CD4-positive, alpha-beta T cell treated with Interleukin-17A for 4 hours (primary cell): ENCODE measurements at places on chromosomes 3 and 15.
A peak's percentile ranks its signal among the peaks of the same experiment; 100 is the strongest.

GRCh38 chr3:93988283-93988682, 8.3 kb downstream of the ARL13B start:
- no peak for DNase-seq

DNA sequence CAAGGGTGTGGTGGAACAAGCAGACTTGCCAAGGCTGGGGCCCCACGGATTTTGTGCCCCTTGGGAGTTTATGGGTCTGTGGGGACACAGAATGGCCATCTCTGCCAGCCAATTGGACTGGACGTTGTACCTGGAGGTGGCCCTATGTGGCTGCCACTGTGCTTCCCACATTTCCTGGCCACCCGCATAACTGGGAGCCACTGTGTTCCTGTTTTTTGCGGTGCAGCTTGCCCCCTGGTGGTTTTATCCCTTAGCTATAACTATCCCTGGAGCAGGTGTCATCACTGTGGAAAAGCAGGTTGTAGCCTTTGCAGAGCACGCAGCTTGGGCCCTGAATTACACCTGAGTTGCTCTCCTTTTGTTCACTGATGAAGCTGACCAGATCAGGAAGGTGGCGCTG, 306.3 kb downstream of the ZPLD1 start:
- no peak for DNase-seq

DNA sequence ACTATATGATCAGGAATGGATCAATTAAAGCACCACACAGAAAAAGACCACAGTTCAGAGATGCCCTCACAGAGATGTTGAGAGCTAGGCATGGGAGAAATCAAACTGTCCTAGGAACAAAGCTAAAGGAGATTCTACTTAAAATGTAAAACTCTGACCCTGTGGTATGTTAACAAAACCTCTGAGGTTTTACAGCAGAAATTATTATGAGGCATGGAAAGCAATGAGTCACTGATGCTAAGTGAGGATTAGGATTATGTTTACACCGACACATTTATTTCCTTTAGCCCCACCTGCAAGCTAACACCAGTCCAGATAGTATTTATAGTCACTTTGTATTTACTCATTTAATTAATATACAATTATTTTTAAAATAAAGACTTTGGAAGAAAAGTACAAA, 1242.2 kb downstream of the OTOL1 start:
- no peak for DNase-seq

DNA sequence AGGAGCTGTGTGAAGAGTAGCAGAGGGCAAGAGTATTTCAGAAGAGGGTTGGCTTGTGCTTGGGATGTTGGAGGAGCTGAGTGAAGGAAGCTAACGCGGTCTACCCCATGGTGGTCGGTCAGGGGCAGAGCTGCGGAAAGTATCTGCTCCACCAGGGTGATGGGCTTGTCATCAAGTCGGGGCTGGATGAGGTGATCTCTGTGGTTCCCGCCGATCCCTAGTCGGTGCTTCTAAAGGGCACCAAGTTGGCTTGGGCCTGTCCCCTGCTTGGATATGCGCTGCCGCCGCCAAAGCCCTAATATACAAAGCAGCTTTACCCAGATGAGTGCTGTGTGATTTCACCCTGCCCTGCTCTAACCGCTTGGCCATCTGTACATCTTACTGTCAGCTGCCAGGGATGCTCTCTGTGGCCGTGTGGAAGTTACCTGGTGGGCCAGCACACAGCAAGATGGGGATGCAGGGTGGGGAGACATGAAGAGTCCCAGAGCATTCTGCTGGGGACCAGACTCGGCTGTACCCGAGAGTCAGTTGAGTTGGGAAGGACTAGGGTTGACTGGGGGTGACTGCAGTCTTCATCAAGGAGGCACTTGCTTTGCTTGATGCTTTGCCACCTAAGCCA, 226.1 kb upstream of the BHLHE40 start:
- no peak for DNase-seq

- DNase-seq = no peak
Measured at GRCh38 chr3:17831366-17831765, 88.9 kb upstream of the TBC1D5 start.

DNA sequence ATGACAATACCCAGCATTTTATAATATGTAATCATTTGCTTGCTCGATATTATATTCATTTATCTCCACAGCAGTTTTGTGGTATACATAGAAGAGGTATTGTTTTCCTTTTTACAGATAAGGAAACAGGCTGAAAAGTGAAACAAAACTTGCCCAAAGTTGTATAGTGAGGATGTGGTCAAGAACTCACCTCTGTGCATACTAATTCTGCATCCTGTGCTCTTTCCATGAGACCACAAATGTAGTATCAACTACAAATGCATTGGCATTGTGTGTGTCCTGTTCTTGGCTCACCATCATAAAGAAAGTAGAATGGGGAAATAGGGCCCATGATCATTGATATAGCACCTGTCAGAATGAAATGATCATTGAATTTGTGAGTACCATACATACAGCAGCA, 167.3 kb downstream of the NECTIN3 start:
- no peak for DNase-seq

DNA sequence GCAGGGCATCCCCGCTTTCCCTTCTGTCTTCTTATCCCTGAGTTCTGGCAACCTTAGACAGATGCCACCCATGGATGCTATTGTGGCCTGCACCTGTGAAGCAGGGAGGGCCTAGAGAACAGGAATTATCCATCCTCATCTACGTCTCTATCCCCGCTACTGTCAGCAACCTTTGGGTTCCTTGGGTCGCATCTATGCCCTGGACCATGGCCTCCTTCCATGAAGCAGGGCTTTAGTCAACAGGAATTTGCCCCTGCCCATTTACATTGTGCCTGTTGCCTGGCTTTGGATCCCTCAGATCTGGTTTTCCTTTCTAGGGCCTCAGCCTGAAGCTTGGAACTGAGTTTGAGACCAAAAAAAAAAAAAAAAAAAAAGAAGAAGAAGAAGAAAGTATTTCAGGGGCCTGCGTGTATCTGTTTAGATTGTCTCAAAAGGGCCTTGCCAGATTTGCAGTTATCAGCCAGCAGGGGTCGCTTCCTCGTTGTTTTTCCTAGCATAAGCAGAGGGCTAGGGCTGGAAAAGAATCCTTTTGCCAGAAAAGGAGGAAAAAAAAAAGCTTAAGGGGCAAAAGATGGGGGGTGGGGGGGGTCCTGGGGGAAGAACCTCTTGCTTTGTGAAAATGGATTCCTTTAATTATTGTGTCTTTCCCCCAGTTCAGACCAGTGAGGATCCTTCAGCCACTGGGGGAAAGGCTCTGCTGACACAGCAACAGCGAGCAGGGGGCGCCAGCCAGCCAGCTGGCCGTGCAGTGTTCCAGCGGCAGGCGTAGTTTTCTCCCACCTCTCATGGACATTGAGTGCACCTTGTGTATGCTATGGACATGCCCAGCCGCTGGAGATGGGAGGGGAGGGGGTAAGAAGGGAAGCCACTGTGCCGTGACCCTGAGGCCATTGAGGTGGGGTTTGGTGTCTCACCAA, 65.7 kb upstream of the ALDH1L1 start:
- DNase-seq = no peak

- no peak for DNase-seq
Measured at GRCh38 chr3:23501201-23501802, 298.2 kb downstream of the UBE2E2 start.

GRCh38 chr3:58074116-58074715, 66.0 kb downstream of the FLNB start:
- DNase-seq = no peak

DNA sequence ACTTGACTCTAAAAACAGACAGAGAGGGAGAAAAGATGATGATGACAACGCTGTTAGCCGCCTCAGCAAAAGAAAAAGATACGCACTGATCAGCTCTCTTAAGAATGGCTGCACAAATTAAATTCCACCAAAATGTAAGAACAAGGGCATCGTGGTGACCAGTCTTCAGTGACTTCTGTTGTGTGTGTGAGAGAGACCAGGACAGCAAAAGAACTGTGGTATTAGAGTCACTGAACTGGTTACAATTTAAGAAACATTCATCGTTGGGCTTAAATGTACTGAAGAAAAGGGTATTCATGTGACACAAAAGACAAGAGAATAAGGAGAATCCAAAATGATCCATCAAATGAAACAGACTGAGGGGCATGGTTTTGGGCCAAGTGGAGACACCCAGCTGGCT, 86.5 kb downstream of the SUCLG2 start:
- no peak for DNase-seq

- no peak for DNase-seq
Measured at GRCh38 chr15:63474810-63475316, 29.5 kb upstream of the USP3 start.

- DNase-seq = no peak
Measured at GRCh38 chr3:105967117-105967516, 98.3 kb upstream of the CBLB start.

GRCh38 chr3:58666683-58667082, at the start of gene FAM3D:
FAM3D (minus strand) TSS chr3:58666774; CDS start chr3:58655563, 11,211 bp downstream.
- DNase-seq = no peak

DNA sequence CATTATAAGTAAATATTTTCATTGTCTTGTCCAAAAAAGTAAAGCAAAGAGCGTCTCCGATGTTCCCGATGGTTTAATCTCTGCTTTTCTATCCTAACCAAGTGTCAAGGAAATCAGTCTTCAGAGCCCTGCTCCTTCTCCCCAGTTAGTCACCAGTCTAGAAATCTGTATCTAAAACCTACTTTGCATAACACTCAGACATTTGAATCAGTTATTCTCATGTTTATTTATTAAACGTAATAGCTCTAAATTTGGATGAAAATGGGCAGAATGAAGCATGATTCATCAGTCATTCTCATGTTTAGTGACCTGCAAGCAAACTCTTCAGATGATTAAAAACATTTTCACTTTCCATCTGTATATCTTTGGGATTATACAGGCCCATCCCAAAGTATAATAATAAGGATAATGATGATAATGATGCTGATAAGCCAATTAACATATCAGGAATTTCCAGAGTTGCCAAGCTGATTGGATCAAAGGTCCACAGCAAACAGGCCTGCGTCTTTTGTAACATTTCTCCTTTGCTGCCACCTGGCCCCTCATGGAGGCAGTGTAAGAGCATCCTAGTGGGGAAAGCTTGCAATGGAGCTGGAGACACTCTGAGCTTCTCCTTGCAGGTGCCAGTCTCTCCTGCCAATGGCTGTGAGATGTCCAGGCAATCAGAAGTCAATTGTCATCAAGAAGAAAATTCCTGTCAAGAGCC, 273.9 kb downstream of the IGSF11 start:
- no peak for DNase-seq

GRCh38 chr15:72912121-72912520, 128.6 kb upstream of the ADPGK start:
- DNase-seq = no peak

DNA sequence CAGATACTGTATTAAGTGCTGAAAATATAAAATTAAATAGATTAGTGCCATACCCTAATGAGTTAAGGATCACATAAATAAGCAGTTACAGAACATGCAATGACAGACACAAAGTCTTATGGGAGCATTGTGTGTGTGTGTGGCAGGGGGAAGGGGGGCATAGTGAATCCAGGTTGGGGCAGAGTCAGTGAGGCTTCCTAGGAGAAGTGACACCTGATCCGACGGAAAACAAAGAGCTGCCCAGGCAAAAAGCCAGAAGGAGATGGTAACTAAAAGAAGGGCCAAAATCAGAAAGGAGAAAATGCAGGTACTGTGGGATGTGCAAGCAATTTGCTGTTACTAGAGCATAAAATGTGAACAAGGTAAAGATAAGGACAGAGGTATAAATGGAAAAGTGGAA, 80.1 kb upstream of the CHRM5 start:
- DNase-seq = no peak

DNA sequence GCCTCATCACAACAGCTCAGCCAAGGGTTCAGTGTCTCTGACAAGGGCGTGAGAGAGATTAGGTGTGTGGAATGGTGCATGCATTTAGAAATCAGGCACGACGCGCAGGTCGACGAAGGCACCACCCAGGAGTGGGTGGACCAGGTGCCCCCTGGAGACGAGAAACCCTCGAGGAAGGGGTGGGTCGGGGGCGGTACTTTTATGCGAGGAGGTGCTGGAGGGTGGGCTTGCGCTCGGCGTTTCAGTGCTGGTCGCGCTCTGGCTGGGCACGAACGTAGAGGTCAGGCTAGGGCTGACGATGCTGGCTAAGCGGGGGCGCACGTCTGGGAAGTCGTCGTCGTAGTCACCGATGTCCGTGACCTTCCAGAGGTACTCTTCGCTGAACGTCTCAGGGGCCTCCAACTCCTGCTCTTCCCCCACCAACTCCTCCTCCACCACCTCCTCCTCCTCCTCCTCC, 393 bp downstream of the ERICH6 start:
- peak; percentile 73 for DNase-seq

GRCh38 chr3:171622126-171622525, 161.9 kb upstream of the TNIK start:
- no peak for DNase-seq

- DNase-seq = no peak
Measured at GRCh38 chr3:127722091-127722784, 49.5 kb downstream of the ABTB1 start.

DNA sequence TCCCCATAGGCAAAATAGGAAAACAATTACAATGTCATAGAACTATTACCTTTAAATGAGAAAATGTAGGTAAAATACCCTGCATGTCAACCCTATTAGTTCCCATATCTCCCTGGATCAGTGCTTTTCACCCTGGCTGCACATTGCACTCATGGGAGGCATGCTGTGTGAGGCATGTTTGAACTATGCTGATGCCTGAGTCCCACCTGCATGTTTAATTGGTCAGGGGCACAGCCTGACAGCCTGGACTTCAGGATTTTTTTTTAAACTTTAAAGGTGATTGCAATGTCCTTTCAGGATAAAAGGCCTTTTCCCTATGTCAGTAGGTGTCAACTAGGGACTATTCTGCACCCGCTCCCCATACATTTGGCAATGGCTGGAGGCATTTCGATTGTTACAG, 136.0 kb upstream of the NR2E3 start:
- no peak for DNase-seq

GRCh38 chr15:65067645-65068402, at the start of gene RASL12:
RASL12 (minus strand) TSS chr15:65067991; CDS start chr15:65067835, 156 bp downstream.
- no peak for DNase-seq

DNA sequence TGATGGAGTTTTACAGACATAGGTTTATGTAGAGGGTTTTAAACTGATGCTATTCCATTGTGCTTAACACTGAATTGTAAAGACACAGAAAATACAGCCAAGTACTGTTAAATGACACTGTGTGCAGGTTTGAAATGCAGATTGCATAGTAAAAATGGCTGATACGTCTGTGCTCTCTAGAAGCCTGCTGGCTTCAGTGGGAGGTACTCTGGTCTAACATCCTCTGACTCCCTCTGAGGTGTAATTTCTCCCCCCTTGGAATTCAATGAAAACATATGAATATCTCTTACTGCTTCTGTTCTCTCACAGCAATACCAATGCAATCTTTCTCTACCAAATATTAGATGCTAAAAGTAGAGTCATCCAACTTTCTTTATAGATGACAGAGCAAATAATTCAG, 176.6 kb downstream of the SLC9A9 start:
- no peak for DNase-seq

DNA sequence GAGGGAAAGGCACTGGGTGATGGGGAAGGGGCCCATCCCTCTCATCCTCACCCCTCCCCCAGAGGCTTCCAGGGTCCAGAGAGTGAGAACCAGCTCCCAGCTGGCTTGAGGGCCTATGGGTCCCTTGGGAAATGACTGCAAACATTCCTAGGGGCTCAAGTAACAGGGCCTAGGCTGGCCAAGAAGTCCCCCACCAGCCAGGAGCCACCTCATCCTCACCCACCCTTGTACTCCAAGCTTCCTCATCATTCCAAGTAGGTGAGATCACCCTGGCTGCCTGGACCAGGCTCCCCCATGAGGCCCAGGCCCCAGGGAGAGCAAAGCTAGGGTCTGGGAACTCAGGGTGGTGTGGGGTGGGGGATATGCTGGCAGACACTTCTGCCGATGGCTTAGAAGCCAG, 14.8 kb downstream of the LOXL1 start:
- DNase-seq = no peak
